GM13977 (cell line): ENCODE measurements at places on chromosomes 1 and 21.
A peak's percentile ranks its signal among the peaks of the same experiment; 100 is the strongest.

DNA sequence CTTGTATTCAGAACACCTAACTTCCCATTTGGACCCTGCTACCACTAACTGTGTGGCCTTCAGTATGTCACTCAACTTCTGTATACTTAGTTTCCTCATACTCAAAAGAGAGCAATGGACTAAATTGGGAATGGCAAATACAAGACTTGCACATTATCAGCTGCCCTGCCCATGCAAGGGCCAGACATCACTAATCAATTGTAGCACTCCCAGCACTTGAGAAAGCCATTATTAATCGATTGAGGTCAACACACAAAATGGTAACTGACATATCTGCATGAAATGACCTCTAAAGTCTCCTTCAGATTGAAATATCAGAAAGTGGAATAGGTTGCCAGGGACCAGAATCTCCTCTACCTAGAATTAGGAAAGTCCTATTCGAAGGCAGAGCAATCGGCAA, 59.2 kb downstream of the MT1HL1 start:
- DNase-seq, result no peak

DNA sequence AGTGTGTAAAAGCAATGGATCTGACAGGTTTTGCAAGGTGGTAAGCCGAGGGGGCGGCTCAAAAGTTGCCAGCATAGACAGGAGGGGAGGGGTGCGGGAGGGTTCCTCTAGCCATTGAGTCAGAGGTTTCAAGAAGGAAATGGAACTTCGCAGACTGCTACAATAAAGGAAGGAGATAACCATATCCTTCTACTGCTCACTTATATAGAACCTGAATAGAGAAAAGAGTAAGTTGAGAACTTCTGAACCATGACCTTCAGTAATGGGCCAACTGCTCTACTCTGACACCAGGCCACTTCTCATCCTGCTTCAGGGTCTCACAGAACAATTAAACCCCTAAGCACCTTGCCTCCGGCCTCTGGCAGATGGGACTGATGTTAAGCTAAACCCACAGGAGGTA, 26.3 kb upstream of the BCAR3 start:
- peak; percentile 63 for DNase-seq

- no peak for DNase-seq
Observed at GRCh38 chr1:227557962-227558725, 5.2 kb upstream of the ZNF678 start.

- no peak for DNase-seq
Observed at GRCh38 chr1:75787524-75787923, 1.5 kb downstream of the RABGGTB start.

DNA sequence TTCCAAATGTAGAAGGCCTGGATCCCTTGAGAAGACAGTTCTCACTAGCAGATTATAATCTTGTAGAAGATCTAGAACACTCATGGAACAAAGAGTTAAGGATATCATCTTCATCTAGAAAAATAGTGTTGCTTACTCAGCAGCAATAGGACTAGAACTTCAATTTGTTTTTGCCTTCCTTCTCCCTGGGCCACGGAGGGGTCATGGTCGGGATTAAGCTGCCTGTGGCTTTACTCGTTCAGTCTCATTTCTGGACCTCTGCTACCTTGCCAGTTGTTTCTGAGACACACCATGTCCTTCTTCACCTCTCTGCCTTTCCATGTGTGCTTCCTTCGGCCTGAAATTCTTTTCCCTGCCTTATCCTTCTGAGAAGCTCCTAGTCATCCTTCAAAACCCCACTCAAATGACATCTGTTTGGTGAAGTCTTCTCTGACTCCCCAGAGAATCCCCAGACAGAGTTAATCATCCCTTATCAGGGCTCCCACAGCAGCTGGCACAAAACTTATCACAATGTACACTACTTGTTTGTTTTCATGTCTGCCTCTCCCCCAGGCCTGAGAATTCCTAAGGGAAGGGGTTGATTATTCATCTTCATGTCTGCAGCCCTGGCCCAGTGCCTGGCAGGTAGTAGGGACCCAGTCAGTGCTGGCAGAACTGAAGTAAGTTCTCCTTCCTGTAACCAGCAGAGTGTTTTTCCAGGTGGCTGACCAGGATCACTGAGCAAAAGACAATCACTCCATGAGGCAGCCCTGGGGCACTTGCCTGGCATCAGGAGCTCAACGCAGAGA, 15.5 kb upstream of the SNX27 start:
- DNase-seq, result no peak

- no peak for DNase-seq
Observed at GRCh38 chr1:156106624-156107488, 7.7 kb upstream of the LMNA start.

GRCh38 chr1:221071777-221072176, 192.5 kb downstream of the HLX start:
- no peak for DNase-seq

DNA sequence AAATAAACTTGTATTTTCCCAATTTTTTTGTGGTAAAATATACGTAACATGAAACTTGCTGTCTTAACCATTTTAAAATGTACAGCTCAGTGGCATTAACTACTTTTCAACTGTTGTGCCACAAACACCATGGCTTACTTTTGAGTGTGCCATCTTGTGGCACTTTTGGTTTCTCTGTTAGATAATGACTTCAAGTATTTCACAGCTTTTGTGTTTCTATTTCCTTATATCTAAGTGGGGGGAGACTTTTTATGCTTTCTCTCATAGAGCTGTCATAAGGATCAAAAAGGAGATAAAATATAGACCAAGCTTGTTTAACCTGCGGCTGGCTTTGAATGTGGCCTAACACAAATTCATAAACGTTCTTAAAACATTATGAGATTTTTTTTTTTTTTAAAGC, 44.3 kb downstream of the CDC14A start:
- no peak for DNase-seq

DNA sequence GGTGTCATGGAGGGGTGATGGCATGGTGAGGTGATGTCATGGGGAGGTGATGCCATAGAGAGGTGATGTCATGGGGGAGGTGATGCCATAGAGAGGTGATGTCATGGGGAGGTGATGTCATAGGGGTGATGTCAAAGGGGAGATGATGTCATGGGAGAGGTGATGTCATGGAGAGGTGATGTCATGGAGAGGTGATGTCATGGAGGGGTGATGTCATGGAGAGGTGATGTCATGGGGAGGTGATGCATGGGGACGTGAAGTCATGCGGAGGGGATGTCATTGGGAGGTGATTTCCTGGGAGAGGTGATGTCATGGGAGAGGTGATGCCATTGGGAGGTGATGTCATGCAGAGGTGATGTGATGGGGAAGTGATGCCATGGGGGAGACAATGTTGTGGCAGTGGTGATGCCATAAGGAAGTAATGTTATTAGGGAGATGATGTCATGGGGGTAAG, 92.1 kb upstream of the C1orf174 start:
- no peak for DNase-seq

DNA sequence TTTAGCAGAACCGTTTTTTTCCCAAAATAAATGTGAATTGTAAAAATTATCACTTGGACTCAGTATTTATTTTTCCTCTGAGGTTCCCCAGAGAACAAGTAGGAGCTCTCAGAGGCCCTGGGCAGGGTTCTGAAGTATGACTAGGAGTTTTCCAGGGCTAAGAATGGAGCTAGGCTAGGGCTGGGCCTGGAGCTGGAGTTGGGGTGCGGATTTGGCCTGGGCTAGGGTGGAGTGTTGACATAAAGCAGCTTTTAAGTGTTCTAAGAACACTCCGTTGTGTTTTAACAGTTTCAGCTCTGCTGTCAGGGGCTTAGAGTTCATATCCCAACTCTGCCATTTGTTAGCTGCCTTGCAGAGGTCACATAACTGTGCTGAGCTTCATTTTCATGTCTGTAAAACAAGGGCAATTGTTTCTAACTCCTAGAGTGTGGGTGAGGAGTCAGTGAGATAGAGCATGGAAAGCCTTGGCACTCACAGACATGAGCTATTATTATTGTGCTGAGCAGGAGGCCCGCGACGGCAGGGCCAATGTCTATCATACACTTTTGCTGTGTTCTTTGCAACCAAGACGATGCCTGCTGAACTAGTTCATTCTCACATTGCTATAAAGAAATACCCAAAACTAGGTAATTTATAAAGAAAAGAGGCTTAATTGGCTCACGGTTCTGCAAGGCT, 51.1 kb downstream of the LACTBL1 start:
- no peak for DNase-seq

DNA sequence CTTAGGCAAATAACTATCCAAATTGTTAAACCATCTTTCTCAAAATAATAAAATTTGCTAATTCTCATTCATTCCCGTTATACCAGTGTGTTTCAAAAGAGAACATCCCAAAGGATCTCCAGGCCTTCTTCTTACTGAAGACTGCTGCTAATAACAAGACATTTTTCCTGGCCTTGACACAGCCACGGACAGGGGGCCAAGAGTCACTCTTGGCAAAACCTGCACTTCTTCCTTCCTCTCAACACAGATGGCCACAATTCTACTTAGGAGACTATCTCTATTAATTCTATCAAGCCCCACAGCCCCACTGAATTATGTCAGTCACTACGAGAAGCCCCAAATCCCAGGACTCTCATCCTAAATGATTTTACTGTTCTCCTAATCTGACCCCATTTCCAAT, 86.0 kb downstream of the EVI5 start:
- DNase-seq, result no peak

- no peak for DNase-seq
Observed at GRCh38 chr1:54493608-54494007, 54.4 kb upstream of the ACOT11 start.
